Anterior cingulate cortex (tissue), 58 donors: ENCODE measurements at places on chromosomes 6 and 20.
A peak's percentile ranks its signal among the peaks of the same experiment; 100 is the strongest.

GRCh38 chr6:151901009-151901411, 93.5 kb downstream of the ESR1 start:
- no peak for DNase-seq

DNA sequence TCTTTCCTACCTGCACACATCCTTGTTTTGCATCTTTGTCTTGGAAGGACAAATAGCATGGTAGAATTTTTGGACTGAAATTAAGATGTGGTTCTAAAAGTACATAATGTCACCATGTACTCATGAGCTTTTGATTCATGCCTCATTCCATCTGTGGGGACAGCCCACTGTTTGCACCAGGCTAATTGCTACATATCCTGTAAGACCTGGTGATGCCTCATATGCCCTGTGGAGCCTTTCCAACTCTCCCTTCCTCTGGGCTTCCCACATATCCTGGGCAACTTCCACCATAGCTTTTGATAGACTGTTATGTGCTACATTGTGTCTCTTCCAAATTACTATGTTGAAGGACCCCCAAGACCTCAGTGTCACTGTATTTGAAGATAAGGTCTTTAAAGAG, 213.6 kb upstream of the PREP start:
- no peak for DNase-seq

DNA sequence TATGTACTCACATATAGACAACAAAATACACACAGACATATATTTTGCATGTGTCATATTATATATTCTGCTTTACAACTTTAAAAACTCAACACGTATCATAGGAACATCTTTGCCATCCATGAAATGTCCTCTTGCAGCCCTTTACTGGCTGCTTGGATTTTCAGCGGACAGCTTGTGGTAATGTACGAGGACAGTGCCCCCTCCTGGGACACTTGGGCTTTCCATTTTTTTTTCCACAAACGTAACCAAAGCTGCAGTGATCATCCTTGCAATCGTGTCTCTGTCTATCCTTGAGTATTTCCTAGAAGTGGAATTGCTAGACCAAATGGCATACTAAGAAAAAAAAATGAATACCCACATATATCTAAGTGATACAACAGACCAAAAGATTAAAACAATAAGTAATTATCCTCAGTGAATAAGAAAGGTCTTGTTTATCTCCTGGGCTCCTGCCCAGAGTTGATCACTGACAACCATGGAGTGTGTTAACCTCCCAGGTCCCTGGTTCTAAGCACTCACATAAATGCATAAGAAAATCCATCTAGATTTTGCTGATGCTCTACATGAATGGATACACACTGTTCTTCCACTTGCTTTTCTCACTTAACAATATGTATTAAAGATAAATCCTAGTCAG, 18.1 kb downstream of the BPI start:
- DNase-seq, result peak; percentile 28

DNA sequence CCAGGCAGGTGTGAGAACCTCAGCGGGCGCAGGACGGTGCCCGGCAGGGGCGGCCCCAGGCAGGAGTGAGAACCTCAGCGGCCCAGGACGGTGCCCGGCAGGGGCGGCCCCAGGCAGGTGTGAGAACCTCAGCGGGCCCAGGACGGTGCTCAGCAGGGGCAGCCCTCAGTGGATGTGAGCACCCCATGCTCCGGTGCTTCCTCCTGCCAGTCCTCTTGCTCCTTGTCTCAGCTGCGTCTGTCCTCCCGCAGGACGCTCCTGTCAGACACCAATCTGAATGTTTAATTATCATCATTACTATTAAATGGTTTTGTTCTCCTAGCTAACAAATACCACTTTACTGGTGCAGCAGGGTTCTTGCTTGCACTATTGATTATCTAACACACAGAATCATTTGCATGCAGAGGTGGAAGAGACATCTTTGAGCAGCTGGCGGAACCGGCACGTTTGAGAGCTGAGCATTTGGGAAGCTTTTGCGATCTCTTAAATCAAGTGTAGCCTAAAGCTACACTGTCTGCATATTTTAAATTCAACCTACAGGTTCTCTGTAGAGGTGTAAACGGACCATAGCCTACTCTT, 39.4 kb upstream of the DACT2 start:
- DNase-seq, result no peak
